ENCODE measurements at places on chromosomes 12 and 14.

DNA sequence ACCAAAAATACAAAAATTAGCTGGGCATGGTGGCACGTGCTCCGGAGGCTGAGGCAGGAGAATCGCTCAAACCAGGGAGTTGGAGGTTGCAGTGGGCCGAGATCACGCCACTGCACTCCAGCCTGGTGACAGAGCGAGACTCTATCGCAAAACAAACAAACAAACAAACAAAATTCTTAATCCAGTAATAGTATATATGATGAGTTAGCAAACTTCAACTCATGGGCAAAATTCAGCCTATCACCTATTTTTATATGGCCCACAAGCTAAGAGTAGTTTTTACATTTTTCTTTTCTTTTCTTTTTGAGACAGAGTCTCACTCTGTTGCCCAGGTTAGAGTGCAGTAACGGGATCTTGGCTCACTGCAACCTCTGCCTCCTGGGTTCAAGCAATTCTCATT lies 14.9 kb downstream of the ATF7 start:
- DNase-seq = no peak

DNA sequence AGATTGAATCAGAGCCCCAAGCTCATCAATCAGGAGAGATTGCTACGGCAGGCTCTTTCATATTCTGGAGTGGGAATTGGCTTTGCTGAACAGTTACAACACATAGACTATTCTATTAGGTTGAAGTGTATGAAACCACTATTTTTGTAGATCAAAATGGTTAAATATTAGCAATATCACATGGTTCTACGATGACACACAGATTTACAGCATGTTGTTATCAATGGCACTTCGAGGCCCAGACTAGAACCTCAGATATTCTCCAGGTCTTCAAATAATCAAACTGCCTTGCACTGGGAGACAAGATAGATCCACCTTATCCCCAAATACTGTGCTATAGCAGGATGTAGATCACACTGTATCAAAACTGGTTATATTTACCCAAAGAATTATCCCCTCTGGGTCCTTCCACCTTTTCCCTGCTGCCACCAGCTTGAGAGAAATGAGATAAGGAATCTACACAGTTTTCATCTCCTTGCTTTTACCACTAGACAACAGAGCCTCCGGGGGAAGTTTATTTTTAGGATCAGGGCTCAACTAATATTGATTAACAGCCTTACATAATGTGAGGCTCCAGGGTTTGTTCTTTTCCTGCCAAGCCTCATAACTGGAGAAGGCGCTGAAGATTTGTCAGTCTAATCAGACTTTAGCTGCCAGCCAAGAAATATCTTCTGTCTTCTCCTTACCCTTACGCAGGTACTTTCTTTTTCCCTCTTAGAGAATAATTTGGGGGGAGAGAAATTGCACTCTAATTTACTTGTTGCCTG lies 507.1 kb downstream of the DIO2 start:
- DNase-seq = no peak

- no peak for DNase-seq
These were observed 1.6 kb upstream of the MED21 start for GRCh38 chr12:27020761-27021160.

- DNase-seq = peak; percentile 68
These were observed 17.1 kb downstream of the DEGS2 start for GRCh38 chr14:100142073-100143040.

DNA sequence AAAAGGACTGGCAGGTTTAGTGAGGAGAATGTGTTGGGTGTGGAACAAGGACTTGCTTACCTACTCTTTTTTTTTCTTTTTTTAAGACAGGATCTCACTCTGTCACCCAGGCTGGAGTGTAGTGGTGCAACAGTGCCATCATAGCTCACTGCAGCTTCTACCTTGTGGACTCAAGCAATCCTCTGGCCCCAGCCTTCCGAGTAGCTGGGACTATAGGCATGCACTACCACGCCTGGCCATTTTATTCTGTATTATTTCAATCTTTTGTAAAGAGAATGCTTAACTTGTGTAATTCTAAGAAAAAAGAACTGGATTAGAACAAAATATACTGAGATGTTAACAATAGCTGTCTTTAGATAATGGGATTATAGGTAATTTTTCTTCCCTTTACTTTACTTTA lies 1.9 kb upstream of the VRTN start:
- no peak for DNase-seq

DNA sequence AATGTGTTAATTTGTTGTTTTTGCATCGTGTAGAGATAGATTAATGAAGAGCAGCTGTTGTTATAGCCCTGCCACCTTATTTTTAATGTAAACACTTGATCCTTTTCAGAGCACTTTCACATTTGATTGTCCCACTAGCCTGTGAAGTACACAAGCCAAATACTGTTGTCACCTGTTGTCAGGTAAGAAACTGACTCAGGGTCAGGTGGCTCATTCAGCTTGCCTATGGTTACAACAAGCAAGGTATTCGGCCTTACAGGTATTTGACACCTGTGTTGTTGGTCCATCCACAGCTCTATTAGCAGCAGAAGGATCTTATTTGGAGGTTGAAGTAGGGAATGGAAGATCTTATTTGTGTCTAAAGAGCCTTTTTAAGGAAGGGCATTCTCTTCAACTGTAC lies 108.9 kb downstream of the GPR135 start:
- no peak for DNase-seq

DNA sequence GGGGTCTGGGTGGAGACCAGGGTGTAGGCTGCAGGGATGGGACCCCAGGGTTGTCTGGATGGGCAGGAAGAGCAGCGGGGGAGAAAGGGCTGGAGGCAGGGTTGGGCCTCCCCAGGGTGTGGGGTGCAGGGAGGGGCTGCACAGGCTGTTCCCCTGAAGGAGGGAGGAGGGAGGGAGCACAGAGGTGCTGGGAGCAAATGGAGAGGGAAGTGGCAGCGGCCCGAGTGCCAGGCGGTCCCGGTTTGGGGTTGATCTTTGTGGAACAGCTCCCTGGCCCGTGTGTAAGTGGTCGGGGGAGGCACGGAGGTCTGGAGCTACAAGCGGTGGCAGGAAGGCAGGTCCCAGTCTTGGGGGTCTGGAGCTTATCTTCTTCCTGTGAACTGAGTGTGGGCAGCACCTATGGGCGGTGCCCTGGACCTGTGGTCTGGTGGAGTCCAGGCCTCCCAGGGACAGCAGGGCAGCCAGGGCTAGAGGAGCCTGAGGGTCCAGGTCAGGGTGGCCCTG lies 391.6 kb downstream of the TMEM121 start:
- no peak for DNase-seq

- no peak for DNase-seq
These were observed 64.5 kb upstream of the SSTR1 start for GRCh38 chr14:38143170-38143569.

DNA sequence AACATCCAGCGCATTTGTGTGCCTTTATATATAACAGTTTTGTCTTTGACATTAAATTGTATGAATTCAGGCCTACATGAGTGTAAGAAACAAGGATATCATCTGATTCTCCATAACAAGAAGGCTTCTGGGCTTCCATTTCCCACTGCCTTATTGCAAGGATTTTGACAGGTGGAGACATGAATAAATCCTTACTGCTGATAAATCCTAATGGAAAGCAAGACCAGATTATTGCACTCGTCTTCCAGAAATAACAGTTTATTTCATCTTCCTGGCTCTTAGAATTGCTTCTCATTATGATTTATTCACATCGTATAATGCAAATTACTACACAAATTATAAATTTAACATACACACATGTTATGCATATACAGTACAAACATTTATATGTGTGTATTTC lies 348.1 kb downstream of the MDGA2 start:
- no peak for DNase-seq

DNA sequence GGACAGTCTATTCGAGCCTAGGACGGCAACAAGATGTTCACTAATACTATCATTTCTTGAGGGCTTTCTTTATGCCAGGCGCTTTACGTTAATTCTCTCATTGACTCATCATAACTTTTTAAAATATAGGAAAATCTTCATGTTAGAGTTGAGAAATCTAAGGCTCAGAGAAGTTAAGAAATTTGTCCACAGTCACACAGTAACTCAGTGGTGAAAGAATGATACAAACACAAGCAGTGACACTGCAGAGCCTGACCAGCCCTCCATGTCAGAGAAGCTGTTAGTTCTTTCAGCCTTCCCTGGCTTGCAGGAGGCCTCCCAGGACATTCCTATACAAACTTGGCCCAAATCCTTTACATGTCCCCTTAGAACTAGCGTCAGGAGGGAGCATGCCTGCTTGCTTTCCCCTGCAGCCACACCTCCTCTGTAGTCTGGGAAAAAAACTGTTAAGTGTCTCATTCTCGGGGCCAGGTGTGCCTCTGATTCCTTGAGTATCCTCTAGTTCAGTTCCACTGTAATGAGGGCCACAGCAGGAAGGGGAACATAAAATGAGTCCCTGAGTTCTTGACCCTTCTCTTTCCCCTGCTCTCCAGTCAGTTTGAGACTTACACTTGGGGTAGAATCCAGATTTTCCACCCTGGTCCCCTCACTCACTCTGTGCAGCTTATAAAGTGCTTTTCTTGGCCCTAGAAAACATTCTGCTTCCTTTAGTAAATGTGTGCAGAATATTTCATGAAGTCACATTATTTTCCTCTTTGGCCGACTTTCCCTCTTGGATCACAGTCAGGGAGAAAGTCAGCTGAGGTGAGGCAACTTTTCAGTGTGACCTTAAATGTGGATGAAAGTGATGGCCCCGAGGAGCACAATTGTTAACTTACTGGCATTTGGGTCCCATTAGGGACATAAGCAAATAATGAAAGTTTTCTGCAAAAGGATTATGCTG lies 152.2 kb upstream of the HIF1A start:
- DNase-seq = peak; percentile 49

DNA sequence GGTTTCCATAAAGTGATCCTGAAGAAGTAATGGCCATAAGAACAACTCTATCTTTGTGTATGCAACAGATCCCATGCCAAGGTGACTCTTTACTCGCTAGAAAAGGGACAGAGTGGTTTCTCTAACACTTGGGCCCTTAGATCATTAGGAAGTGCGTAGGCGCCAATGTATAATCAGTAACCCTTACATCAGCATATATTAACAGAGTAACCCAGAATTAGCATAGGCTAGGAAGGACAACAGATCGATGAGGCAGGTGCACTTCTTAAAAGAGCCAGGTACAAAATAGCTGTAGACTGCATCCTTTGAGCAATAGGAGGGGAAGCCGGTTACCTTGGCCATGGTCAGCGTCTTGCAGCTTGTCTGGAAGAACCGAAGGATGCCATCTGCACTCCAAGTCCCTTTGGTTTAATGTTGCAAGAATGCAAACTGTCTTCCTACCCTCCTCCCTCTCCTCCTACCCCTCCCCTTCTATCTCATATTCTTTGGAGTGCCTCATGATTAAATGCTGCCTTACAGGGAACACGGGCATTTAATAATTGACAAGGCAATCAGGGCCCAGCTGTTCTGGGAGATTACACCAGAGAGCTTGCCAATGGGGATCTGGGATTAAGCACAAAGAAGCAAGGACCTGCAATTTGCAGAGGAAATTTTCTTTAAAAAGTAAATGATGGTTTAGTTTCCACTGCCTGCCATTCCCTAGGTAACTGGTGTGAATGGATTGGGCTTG lies 8.0 kb downstream of the GSG1 start:
- DNase-seq = peak; percentile 37

DNA sequence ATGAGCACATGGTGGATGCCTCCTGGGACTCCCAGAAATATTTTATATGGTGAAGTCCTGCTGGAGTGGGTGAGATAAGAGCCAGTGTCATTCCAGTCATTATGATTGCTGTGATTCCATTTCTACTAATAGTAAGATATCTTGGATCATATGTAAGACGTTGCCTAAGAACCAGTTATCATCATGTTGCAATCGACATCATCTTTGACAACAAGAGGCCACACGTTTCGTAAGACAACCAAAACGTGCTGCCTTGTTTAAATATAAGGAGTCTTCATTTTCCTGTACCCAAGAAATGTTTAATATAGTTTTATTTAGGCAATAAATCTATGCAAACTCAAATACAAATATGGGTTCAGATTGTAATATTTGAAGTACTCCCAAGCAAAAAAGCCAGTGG lies 58.4 kb downstream of the SPTSSA start:
- DNase-seq = no peak

DNA sequence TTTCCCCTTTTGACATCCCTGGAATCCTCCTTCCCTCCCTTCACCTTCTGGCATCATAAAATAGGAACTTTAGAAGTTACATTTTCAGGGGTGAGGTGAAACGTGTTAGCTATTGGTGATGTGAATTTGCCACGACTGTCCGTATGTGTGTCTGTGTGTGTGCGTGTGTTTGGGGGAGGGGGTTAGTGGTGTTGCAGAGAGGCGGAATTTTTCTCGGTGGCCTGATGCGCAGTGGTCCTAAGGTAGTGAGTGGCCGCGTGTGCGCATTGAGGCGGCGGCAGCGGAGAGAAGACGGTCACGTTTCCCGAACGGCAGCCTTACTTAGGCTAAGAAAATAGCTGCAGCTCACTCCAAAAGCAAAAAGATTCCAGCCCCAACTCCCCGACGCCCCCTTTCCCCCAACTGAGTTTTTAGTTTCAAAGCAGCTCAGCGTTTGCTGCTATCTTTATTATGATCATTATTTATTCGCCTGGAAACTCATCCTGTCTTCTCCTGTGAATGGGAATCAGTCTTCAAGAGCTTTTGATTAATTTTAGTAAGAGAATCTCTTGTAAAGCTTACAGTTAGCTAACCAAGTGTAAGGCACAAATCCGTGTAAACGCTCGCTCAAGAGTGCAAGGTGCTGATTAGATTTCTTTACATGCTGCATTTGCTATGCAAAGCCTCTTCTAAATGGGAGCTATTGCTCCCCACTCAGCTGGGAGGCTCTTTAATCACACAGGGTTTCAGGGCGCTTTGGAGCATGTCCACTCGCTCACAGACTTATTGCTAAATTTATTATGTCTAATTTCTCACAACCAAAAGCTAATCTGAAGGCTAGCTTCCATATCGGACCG lies 4.7 kb downstream of the FLRT2 start:
- no peak for DNase-seq

- DNase-seq = no peak
These were observed 197.4 kb upstream of the ARID2 start for GRCh38 chr12:45532113-45532512.

- DNase-seq = no peak
These were observed 80.8 kb downstream of the CAPZA3 start for GRCh38 chr12:18818579-18819268.

DNA sequence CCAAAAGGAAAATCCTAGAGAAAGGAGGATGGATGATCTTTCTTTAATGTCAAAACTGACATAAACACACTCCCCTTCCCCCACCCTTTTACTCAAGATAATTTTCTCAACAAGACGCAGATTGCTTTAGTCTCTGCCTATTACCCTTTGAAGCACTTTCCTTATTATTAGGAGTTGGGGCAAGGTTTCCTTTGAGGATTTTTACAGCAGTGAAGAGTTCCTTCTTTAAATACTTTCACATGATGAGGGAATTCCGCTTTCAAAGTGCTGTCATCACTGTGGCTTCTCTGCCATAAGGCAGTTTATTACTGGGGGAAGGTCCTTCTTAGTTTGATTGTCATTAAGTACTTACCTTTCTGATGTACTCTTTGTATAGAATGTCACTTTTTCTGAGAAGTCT lies 172.1 kb downstream of the MSRB3 start:
- no peak for DNase-seq

- peak; percentile 93 for DNase-seq
These were observed 6.4 kb upstream of the ZNF385A start for GRCh38 chr12:54390668-54391551.

GRCh38 chr12:52331833-52332232 lies 10.6 kb upstream of the KRT83 start:
- no peak for DNase-seq

- peak; percentile 83 for DNase-seq
These were observed 17.1 kb downstream of the POMT2 start for GRCh38 chr14:77303417-77304156.

- DNase-seq = no peak
These were observed 442.6 kb downstream of the GXYLT1 start for GRCh38 chr12:41701943-41702601.

Data from islet precursor cell (in vitro differentiated cells).